Psoas muscle (tissue), 8 donors: ENCODE measurements at places on chromosomes 11 and 22. TPM values are rescaled to one million over a fixed set of nuclear protein-coding genes. Genes with fewer than 3 reads are reported as not detected.

GRCh38 chr11:94793002-94793401 is 24.8 kb downstream of the AMOTL1 start:
- no peak for DNase-seq

- no peak for DNase-seq
These were observed 420 bp upstream of the TRIM44 start for GRCh38 chr11:35662061-35662648.

- DNase-seq: no peak
These were observed 552 bp downstream of the DSCAML1 start for GRCh38 chr11:117796456-117796871.

- DNase-seq: no peak
These were observed 25.9 kb downstream of the ALG9 start for GRCh38 chr11:111845276-111846028.

DNA sequence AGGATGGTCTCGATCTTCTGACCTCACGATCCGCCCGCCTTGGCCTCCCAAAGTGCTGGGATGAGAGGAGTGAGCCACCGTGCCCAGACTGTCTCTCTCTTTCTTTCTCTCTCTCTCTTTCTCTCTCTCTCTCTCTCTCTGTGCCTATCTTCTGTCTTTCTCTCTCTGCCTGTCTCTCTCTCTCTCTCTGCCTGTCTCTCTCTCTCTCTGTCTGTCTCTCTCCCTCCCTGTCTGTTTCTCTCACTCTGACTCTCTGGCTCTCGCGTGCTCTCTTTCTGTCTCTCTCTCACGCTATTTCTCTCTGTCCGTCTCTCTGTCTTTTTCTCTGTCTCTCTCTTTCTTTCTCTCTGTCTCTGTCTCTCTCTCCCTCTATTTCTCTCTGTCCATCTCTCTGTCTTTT is 3911.2 kb upstream of the OR11H1 start:
- no peak for DNase-seq

DNA sequence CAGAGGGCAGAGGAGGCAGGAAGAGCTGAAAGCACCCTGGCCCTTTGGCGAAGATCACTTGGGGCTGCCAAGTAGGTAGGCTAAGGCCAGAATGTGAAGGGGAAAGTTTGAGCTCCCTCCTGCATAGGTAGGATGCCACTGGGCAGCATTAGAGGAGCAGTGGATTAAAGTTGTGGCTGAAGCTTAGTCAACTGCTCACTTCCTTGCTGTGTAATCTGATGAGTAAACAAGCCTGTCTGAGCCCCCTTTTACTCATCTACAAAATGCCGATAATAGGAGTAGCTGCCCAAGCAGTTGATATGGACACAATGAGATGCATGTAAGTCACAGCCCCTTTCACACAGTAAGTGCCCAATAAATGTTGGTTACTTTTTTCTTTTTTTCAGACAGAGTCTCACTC is 216.4 kb downstream of the MN1 start:
- DNase-seq: no peak

DNA sequence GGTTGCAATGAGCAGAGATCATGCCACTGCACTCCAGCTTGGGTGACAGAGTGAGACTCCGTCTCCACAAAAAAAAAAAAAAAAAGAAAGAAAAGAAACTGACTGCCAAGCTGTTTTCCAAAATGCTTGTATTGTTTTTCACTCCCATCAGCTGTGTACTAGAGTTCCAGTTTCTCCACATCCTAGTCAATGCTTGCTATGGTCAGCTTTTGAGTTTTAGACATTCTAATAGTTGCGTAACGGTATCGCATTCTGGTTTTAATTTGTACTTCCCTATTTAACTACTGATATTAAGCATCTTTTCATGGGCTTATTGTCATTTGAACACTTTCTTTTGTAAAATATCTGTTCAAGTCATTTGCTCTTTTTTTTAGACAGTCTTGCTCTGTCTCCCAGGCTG is 55.7 kb downstream of the TSPAN18 start:
- DNase-seq: no peak

DNA sequence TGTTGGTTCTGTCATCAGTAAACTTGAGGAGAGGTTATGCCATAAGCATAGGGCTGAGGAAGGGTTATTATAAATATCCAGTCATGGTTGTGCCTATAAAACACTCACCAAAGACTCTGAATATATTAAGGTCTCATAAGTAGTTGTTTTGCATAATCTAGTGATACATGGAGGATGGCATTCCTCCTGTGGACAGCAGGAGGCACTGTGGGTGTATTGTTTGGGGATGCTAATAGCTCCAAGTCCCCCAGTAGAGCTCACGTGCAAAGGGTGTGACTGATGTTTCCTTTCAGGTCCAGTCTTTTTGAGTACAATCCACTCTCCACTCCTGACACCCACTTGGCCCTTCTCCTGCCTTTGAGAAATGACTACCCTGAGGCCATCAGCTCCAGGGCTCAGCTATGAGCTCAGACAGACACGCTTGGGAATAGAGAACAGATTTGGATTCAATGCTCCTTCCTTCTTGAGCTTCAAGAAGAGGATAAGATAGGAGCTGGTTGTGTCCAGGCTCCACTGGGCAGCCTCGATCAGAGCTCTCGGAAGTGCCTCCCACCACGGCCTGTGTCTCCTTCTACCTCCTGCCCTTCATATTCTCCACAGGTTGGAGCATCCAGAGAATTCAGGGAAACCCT is 85.2 kb upstream of the IGLL5 start:
- no peak for DNase-seq

- no peak for DNase-seq
These were observed 6.5 kb downstream of the FZD4 start for GRCh38 chr11:86948733-86949132.

- peak; percentile 99 for DNase-seq
These were observed at the start of gene TMEM41B for GRCh38 chr11:9314291-9315077. TSS of gene TMEM41B (minus strand) at chr11:9314593. CDS start at chr11:9314441, 152 bp downstream.

DNA sequence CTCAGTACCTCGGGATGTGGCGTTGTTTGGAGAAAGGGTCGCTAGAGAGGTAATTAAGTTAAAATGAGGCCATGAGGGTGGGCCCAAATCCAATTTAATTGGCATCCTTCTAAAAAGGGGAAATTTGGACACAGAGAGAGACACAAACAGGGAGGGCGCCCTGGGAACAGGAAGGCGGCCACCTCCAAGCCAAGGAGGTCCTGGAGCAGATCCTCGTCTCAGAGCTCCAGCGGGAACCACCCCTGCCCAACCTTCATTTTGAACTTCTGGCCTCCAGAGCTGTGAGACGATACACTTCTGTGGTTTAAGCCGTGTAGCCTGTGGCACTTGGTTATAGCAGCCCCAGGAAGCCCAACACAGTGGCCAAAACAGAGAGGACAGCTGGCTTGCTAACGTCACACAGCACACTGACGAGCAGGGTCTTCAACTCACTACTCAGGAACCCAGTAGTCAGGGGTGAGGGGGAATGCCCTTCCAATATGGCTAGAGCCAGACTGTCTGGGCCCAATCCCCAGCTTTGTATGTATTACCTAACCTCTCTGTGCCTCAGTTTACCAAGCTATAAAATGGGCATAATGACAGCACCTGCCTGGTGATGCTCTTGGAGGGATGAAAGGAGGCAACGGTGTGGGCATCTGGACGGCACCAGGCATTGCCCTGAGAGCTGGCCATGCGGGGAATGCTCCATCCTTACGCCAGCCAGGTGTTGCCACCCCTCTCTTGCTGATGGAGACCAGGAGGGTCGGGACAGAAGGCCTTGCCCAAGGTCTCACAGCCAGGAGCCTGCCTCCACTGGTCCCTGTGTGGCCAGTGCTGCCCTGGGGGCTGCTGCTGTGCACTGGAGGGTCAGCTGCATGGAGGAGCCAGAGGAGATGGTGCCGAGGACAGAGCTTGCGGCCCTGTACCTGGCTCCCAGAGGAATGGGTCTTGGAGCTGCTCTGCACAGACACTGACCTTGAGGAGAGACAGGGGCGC is 53.3 kb upstream of the LINC01488 start:
- DNase-seq: no peak

DNA sequence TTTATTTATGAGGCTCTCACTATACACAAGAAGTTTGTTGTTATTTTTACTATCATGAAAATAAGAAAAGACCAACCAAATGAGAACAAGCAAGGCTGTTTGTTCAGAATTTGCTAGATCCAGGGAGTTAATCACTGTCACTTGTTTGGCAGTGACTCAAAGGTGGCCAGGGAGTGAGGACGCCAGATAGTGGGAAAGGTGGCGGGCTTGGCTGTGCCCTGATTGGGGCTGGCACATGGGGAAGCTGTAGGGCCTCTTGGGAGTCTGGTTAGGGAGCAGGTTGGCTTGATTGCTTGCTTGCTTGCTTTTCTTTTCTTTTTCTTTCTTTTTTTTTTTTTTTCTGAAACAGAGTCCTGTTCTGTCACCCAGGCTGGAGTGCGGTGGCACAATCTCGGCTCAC is 53.1 kb upstream of the SLC22A12 start:
- DNase-seq: no peak

GRCh38 chr11:133677387-133677786 is 145.1 kb upstream of the OPCML start:
- DNase-seq: no peak

GRCh38 chr22:45188779-45189178 is 25.1 kb downstream of the NUP50 start:
- no peak for DNase-seq

GRCh38 chr11:30855383-30856006 is 269.3 kb upstream of the MPPED2 start:
- DNase-seq: no peak

- DNase-seq: no peak
These were observed 141.9 kb downstream of the TMEM135 start for GRCh38 chr11:87179621-87180020.

DNA sequence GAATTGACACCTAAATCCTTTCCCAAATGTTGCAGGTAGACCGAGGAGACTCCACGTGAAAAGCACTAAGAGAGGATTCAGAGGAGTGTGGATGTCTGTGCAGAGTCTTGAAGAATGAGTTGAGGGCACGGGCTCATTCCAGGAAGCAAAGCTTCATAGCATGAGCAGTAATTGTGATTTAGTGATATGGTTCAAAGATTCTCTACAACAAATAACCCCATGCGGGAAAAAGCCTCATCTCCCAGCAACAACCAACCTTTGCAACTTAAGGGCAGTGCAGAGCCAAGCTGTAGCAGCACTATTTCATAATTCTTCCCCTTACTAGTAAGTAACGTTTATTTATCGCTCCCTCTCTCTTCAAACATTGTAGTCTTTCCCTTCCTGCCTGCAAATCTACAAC is 87.5 kb upstream of the CLMP start:
- no peak for DNase-seq

GRCh38 chr11:134097166-134097565 is 28.3 kb downstream of the JAM3 start:
- no peak for DNase-seq

GRCh38 chr22:38403812-38404211 is 51.2 kb downstream of the KCNJ4 start:
- DNase-seq: no peak

DNA sequence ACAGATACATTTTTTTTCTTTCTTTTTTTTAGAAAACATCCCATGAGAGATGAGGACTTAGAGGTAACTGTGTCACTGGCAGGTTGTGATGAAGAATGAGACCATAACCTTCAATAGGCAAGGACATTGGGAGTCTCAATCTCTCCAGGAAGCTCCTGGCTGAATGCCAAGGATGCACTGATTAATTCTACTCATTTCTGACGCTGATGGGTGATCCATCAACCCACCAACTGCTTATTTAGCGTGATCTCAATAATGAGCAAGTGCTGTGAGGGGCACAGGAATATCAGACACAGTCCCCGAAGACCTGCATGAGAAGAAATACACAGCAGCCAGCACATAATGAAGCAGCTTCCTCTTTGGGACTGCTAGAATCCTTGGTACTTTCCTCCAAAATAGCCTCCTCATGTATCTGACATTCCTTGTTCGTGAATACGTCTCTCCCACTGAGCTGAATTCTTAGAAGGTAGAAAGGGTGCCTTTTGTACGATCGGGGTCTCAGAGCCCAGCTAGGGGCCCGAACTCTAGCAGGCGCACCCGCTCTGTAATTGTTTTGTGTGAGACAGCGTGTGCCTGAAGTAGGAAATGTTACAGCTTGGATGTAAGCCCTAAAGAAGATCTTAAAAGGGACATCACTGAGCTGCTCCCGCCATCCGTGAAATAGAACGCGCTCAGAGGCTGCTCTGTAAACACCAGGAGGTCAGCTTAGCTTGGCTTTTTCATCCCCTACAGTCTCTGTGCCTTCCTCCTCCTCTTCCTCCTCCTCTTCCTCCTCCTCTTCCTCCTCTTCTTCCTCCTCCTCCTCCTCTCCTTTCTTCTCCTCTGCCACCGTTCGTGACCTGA is 7.2 kb downstream of the CLMP start:
- DNase-seq: no peak

DNA sequence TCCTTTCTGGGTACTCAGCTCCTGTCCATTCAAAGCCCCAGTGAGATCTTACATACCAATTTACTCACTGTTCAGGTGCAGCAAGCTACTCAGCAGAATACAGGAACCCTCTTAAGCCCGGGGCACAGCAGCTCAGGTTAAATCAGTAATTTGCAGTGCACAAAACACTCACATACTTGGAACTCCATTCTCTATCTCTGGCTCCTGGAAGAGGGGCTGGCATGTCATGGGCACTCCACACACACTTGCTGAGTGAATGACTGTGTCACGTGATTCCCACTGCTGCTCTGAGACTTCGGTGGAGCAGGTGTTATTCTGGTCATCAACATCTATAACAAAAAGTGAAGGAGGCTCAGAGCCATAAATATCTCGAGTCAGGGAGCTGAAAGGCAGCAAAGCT is 157.3 kb upstream of the BDNF start:
- no peak for DNase-seq

DNA sequence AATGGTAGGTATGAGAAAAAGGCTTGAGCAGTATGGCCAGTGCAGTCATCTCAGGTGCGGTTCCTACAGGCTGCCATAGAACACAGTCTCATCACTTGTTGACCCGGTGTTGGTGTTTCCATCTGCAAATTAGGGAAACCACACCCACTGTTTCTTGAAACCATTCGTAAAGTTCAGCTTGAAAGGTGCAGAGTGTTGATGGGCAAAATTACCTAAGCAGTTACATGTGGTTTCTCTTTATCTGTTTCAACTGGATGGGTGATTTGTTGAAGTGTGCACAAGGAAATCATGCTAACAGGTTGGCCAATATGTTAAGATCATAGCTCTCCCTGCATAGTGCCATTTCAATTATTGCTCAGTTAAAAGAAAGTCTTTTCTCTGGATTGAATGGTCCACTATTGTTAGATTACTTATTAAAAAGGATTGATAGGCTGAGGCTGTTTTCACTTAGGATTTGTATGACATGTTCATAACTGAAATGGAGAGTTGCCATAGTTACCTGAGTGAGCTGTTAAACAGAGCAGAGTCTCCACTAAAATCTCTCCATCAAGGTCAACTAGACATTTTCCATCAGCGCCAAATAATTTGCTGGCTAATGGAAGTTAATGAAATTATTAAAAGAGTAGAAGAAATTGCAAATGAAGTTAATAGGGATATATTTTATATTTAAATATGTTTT is 203.1 kb upstream of the MTMR2 start:
- no peak for DNase-seq

- DNase-seq: no peak
These were observed 701 bp downstream of the TMEM216 start for GRCh38 chr11:61392981-61393595.

GRCh38 chr11:9535189-9535781 is 38.2 kb upstream of the WEE1 start:
- peak; percentile 89 for DNase-seq

Gene AQP11
- total RNA-seq: 0.40 TPM

Gene CRYBB3
- not detected for total RNA-seq

Gene IL17REL
- not detected for total RNA-seq

Gene NXPE1
- total RNA-seq: not detected

Gene APOL5
- not detected for total RNA-seq

Gene KRTAP5-10
- total RNA-seq: not detected

Gene DRG1
- 80.5 TPM for total RNA-seq

Gene RFPL3
- not detected for total RNA-seq

Gene RAB6A
- total RNA-seq: 86.9 TPM

Gene LRP4
- 32.3 TPM for total RNA-seq

Gene TBX10
- total RNA-seq: not detected

Gene MRGPRE
- total RNA-seq: not detected
